Activated CD4-positive, alpha-beta T cell treated with anti-CD3 and anti-CD28 coated beads, Interleukin-2, amount 10 ng/mL, durations not matched to agents 7 days and 5 days (primary cell): ENCODE measurements at places on chromosomes 7 and 10. TPM values are rescaled to one million over a fixed set of nuclear protein-coding genes. Genes with fewer than 3 reads are reported as not detected.

- no peak overlapping the region for H3K4me3 ChIP-seq
- H3K27me3 ChIP-seq = no peaks in the 10 kb centered on the region
- no peaks in the 10 kb centered on the region for H3K4me1 ChIP-seq
- DNase-seq = no peak
Measured at GRCh38 chr7:18974803-18975202, 142.6 kb downstream of the TWIST1 start.

DNA sequence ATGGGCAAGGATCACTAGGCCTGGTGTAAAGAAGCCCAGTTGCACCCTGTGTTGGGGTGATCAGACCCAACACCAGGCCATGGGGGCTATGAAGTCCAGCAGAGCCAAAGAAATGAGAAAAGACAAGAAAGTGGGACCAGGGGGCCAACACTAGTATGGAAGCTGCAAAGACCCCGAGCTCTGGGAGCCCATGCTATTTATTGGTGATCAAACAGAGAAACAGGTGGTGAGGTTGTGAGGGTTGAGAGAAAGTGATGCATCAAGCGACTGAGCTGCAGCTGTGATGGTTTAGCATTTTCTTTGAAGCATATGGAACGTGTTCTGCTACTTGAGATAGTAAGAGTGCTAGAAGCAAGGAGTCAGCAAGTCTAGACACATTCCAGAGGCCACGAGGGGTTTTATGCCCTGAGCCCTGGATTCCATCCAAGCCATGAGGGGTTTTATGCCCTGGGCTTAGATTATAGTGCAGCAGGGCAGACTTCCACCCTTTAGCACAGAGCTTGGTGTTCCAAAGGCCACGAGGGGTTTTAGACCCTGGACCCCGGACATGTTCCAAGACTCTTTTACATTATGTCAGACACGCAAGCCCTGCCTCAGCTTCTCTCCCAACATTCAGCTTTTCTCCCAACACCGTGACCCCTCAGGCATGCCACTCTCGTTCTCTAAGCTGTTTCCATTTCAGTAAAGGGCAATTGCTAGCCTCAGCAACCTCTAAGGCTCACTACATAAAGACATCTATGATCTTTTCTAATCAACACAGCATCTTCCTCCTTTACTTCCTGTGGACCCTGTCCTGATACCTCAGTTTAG is 43.1 kb upstream of the GPAM start:
- no peak overlapping the region for H3K27ac ChIP-seq
- peaks cover 6% of the 10 kb centered on the region for H3K27me3 ChIP-seq
- H3K4me3 ChIP-seq = no peak overlapping the region
- no peaks in the 10 kb centered on the region for H3K4me1 ChIP-seq
- no peaks in the 10 kb centered on the region for H3K36me3 ChIP-seq

- peak overlapping the region; percentile 39 for H3K27ac ChIP-seq
- peaks cover 26% of the 10 kb centered on the region for H3K36me3 ChIP-seq
Measured at GRCh38 chr7:22694597-22695207, 32.3 kb upstream of the IL6 start.

- H3K4me1 ChIP-seq = peaks cover 8% of the 10 kb centered on the region
- no peak overlapping the region for H3K4me3 ChIP-seq
- H3K27me3 ChIP-seq = peaks cover 8% of the 10 kb centered on the region
- DNase-seq = no peak
Measured at GRCh38 chr7:37729181-37729580, 45.6 kb downstream of the GPR141 start.

DNA sequence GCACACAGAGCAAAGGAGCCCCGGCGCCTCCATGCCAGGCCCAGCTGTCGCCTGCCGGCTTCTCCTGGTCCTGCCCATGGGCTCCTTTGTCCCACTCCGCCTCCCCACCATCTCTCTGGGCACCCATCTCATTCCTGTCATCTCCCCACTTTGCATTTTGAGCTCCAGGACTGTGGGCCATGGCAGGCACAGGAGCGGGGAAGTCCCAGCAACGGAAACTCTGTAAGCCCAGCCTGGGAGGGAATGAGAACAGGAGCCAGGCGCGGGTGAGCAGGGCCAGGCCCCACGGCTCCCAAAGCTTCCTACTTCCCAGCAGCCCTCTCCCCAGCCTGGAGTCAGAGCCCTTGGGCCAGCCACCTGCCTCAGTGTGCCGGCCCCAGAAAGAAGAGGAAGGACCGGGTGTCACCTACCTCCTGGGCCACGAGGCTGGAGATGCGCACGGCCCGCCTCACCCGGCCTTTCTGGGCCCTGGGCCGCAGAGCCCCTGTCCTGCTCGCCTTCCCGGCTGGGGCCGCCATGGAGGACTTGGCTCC is 23.1 kb downstream of the KCNH2 start:
- DNase-seq = no peak
- no peak overlapping the region for H3K4me3 ChIP-seq

DNA sequence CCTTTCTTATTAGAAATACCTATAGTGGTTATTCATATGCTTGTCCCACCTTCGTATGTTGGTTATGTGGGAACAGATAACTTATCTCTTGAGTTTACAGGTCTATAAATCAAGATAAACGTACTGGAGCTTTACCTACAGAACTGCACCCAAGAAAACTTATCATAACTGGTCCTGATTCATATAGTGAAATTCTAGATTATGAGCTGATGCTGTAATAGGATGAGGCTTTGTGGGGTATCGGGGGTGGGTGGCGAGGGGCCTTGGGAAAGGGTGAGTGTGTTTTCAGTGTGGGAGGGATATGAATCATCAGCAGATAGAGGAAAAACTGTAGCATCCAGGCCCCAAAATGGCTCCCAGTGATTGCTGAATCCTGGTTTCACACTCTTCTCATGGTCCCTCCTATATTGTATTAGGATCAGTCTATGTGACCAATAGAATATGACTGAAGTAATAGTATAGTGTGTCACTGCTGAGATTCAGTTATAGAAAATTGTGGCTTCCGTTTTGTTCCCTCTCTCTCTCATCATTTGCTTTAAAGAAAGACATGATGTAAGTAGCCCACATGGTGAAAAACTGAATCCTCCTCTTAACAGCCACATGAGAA is 706.8 kb upstream of the LRRTM3 start:
- H3K27me3 ChIP-seq = no peaks in the 10 kb centered on the region
- no peak overlapping the region for H3K27ac ChIP-seq
- H3K4me3 ChIP-seq = no peak overlapping the region
- H3K4me1 ChIP-seq = no peaks in the 10 kb centered on the region
- no peaks in the 10 kb centered on the region for H3K36me3 ChIP-seq
- DNase-seq = no peak

GRCh38 chr10:73095481-73096021 is 1.1 kb downstream of the P4HA1 start:
- H3K4me3 ChIP-seq = peak overlapping the region; percentile 84
- H3K27ac ChIP-seq = peak overlapping the region; percentile 95

DNA sequence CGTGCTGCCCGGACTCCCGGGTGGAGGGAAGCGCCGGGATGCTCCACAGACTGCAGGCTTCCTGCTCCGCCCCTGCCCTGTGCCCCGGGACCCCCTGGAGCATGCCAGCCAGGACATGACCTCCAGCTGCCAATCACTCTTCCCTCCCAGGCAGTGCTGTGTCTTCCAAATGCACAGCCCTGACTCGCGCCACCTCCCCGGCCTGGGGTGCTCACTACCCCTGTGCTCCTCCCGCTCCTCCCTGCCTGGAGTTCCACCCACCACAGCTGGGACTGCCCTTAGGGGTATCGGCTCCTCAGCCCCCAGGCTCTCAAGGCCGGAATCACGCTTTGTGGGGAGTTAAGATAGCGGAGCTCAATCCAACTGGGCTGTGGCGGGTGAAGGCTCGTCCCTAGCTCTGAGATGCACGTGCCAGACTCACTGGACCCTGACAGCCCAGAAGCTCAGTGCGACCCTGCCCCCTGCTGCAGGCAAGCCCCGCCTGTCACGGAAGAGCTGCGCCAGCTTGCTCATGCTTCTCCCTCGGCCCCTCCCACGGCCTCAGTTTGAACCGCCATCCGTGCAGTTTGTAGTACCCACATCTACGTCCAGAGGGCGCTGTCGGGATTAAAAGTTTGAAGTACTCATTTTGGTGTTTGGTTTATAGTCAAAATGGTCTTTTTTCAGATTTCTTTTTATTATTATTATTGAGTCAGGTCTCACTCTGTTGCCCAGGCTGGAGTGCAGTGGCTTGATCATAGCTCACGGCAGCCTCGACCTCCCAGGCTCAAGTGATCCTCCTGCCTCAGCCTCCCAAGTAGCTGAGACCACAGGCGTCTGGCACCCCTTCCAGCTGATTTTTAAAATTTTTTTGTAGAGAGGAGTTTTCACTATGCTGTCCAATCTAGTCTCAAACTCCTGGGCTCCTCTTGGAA is 142.5 kb upstream of the TCERG1L start:
- peak; percentile 72 for DNase-seq
- H3K4me1 ChIP-seq = peaks cover 4% of the 10 kb centered on the region
- no peak overlapping the region for H3K4me3 ChIP-seq
- H3K27ac ChIP-seq = no peak overlapping the region

DNA sequence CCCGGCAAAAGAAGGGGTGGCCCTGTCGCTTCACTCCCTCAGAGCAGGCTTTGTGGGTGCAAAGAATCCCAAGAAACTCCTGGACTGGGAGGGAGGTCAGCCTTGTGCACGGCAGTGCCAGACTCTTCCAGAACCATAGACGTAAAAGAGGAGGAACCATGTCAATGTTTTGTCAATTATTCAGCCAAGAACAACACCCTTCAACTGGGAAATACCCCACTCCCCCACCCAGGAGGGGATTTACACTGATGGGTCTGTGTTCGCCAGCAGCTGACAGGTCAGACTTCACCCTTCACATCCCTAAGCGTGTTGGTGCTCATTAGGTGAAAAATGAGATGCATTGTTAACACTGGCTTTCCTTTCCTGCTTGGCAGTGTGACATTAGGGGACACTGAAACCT is 116.8 kb upstream of the BMPER start:
- H3K27ac ChIP-seq = no peak overlapping the region
- H3K4me1 ChIP-seq = no peaks in the 10 kb centered on the region
- H3K4me3 ChIP-seq = no peak overlapping the region
- no peaks in the 10 kb centered on the region for H3K36me3 ChIP-seq

DNA sequence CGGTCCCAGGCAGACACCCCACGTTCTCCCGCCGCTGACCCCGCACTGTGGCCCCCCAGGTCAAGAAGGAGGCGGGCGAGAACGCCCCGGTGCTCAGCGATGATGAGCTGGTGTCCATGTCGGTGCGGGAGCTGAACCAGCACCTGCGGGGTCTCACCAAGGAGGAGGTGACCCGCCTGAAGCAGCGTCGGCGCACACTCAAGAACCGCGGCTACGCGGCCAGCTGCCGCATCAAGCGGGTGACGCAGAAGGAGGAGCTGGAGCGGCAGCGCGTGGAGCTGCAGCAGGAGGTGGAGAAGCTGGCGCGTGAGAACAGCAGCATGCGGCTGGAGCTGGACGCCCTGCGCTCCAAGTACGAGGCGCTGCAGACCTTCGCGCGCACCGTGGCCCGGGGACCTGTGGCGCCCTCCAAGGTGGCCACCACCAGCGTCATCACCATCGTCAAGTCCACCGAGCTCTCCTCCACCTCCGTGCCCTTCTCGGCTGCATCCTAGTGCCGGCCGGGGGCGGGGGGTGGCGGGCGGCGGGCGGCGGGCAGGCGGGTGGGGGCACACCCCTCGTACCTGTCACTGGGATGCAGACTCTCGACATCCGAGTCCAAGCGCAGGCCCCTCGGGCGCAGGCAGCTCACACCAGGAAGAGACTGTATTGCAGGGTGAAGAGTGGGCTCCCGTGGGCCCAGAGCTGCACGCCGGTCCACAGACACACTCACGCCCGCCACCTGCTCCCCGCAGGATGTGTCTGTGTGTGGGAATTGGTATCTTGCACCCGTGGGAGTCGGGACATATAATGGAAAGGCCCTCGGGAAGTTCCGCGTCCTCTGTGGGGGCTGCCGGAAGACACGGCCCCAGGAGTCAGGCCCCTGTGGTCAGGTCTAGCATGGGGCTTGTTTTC is 9.6 kb downstream of the MAFK start:
- peaks cover 4% of the 10 kb centered on the region for H3K36me3 ChIP-seq
- H3K27ac ChIP-seq = no peak overlapping the region
- no peak for DNase-seq
- H3K4me3 ChIP-seq = no peak overlapping the region
- no peaks in the 10 kb centered on the region for H3K27me3 ChIP-seq

The TAS2R41 gene
- total RNA-seq = not detected

The IFIT2 gene
- 9.9 TPM for total RNA-seq

The MRC1 gene
- total RNA-seq = not detected

The SCD gene
- 129 TPM for total RNA-seq

The ANKRD7 gene
- not detected for total RNA-seq

The VENTX gene
- total RNA-seq = not detected

The ZNF467 gene
- 0.32 TPM for total RNA-seq

The OPN1SW gene
- not detected for total RNA-seq

The GARIN1A gene
- total RNA-seq = 0.48 TPM
